ENCODE measurements at places on chromosomes 6 and 20. TPM values are rescaled to one million over a fixed set of nuclear protein-coding genes. Genes with fewer than 3 reads are reported as not detected.

C6orf15 gene
- not detected for total RNA-seq

GRCh38 chr6:20833881-20834515, 299.7 kb downstream of the CDKAL1 start:
- H3K27ac ChIP-seq, result no peak overlapping the region
- DNase-seq, result no peak
- H3K36me3 ChIP-seq, result no peaks in the 10 kb centered on the region
- H3K27me3 ChIP-seq, result no peaks in the 10 kb centered on the region
- H3K4me1 ChIP-seq, result no peaks in the 10 kb centered on the region
- no peak overlapping the region for H3K4me3 ChIP-seq

DNA sequence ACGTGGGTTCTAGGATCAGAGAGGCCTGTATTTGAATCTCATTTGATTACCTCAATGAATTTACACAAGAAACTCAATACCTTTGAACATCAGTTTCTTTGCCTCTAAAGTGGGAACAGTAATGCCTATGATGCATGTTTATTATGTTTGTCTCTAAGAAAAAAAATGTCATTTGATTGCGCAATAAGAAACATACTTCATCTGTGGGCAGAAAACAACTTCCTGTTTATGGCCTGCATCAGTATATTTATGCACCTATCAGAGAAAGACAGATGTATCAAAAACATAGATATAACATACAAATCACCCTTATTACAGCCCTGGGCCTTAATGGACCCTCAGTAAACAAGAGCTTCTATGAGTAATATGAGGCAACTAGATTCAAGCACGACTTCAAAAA, 516.4 kb upstream of the ARID1B start:
- no peaks in the 10 kb centered on the region for H3K36me3 ChIP-seq
- no peak overlapping the region for H3K4me3 ChIP-seq
- DNase-seq, result no peak
- no peaks in the 10 kb centered on the region for H3K27me3 ChIP-seq
- no peaks in the 10 kb centered on the region for H3K4me1 ChIP-seq

- H3K27me3 ChIP-seq, result peaks cover 26% of the 10 kb centered on the region
- no peak overlapping the region for H3K27ac ChIP-seq
- no peak overlapping the region for H3K4me3 ChIP-seq
- H3K36me3 ChIP-seq, result no peaks in the 10 kb centered on the region
- no peaks in the 10 kb centered on the region for H3K4me1 ChIP-seq
- DNase-seq, result no peak
Measured at GRCh38 chr20:57062241-57062640, 204.2 kb downstream of the BMP7 start.

OR12D1 gene
- not detected for total RNA-seq

DNA sequence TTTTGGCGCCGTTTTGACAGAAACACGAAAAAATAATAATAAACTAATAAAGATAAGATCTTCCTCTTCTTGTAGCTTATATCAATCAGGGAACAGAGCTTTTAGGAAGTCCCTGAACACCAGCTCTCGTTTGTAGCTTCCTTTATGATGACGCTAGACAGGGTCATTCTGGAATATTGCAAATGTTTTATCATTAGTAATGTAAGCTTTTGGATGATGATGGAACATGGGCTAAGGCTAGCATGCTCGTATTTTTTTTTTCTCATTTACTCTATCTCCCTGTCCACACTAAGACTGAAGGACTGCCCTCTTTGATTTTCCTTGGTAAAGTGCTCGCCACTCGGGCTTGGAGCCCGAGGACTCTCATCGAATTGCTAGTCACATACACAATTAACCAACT, 22.1 kb upstream of the POM121L2 start:
- H3K27me3 ChIP-seq, result no peaks in the 10 kb centered on the region
- H3K27ac ChIP-seq, result no peak overlapping the region
- H3K36me3 ChIP-seq, result no peaks in the 10 kb centered on the region
- DNase-seq, result no peak
- H3K4me1 ChIP-seq, result peaks cover 19% of the 10 kb centered on the region

DNA sequence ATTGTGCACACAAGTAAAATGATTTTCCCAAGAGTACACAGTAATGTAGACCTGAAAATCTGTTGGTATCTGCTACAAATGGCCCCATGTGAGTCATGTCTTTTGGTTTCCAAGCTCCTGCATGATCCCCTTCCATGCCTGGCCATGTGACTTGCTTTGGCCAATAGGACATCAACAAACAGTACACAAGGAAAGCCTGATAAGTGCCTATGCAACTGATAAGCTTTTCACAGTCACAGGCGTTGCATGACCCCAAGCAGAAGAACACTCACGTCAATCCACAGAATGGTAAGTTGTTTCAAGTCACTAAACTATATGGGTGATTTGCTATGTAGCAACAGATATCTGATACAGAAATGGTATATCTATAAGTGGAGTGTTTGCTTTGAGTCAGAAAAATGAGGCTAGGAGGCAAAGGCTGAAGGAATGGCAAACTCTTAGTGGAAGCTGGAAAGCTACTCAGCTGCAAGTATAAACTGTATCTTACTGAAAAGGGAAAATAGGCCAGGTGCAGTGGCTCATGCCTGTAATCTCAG, 160.1 kb upstream of the BEND3 start:
- no peaks in the 10 kb centered on the region for H3K36me3 ChIP-seq
- no peak overlapping the region for H3K27ac ChIP-seq
- H3K4me3 ChIP-seq, result no peak overlapping the region
- no peaks in the 10 kb centered on the region for H3K27me3 ChIP-seq
- H3K4me1 ChIP-seq, result no peaks in the 10 kb centered on the region

RALGAPA2 gene
- 10.8 TPM for total RNA-seq

DNA sequence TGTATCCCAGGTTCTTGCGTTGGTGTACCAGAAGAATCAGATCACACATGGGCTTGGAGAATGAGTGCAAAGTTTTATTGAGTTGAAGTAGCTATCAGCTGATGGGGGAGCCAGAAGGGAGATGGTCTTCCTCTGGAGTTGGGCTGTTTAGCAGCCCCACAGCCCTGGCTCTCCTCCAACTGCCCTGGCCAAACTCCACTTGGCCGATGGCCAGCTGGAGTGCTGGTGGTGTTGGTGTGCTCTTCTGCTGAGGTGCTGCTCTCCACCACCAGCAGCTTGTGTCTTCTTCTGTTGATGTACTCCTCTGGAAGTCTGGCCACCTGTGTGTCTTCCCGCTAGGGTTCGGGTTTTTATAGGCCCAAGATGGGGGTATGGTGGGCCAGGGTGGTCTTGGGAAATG, 172.8 kb downstream of the TINAG start:
- DNase-seq, result no peak
- H3K27ac ChIP-seq, result no peak overlapping the region
- no peaks in the 10 kb centered on the region for H3K4me1 ChIP-seq
- no peaks in the 10 kb centered on the region for H3K36me3 ChIP-seq
- H3K4me3 ChIP-seq, result no peak overlapping the region

- H3K4me1 ChIP-seq, result no peaks in the 10 kb centered on the region
- DNase-seq, result no peak
- H3K27me3 ChIP-seq, result no peaks in the 10 kb centered on the region
- H3K36me3 ChIP-seq, result no peaks in the 10 kb centered on the region
- no peak within 1 kb of the TSS for H3K4me3 ChIP-seq
- H3K27ac ChIP-seq, result no peak within 1 kb of the TSS
Measured at GRCh38 chr6:36023996-36024795, at the start of gene SLC26A8. Gene SLC26A8, minus strand, starts transcription at chr6:36024641. Its CDS starts 4,934 bp downstream, at chr6:36019707.

PLEKHG1 gene
- 10.4 TPM for total RNA-seq

- no peaks in the 10 kb centered on the region for H3K36me3 ChIP-seq
- DNase-seq, result no peak
- peaks cover 28% of the 10 kb centered on the region for H3K27me3 ChIP-seq
- H3K27ac ChIP-seq, result no peak overlapping the region
- H3K4me3 ChIP-seq, result no peak overlapping the region
- no peaks in the 10 kb centered on the region for H3K4me1 ChIP-seq
Measured at GRCh38 chr20:59660471-59660870, 56.1 kb downstream of the PHACTR3 start.

Measured in HCT116 (cell line).